Epithelial cell of proximal tubule (primary cell): ENCODE measurements at places on chromosomes 11 and 22.

DNA sequence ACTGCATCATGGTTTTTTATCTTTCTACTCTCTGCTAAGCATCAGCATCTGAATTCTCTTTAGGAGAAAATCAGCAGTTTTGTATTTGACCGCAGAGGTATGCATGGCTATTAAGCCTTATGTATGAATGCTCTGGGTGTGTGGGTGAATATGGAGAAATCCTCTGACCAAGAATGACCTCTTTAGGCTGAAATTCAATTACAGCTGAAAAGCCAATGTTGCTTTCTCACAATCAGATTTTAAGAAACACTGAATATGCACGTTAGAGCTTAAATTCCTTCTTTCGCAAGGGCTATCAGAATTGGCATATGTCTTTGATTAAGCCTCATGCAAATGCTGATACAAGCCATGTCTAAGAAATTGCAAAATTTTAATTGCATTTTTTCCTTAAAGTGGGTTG is 43.2 kb downstream of the ARHGAP42 start:
- no peak for DNase-seq

DNA sequence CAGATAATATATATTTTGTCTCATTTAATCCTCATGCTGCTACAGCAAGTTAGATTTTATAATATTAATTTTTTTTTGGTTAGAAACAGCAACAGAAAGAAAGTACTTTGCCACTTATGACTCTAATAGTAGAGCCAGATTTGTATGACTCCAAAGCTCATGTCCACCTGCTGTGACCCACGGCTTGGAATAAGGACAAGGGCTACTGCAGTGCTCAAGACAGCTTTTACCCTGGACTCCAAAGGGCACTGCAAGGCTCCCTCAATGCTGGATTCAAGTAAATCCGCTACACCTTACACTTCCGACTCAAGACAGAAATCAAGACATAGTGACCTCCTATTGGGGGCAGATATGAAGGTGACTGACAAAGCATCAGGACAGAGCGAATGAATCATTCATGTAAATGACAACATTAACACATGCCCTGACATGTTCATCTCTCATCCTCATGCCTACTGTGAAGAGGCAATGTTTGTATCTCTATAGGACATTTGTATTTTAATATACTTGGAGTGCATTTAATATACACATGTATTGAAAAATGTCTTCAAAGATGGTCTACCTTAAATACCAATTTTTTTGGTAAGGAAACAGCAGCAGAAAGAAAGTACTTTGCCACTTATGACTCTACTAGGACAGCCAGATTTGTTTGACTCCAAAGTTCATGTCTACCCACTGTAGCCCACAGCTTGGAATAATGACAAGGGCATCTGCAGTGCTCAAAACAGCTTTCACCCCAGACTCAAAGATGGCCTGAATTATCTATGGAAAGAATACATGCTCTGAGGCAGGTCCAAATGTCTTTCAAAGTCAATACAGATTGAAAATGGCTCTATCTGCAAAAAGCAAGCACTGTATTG is 375.6 kb upstream of the CCDC90B start:
- DNase-seq, result no peak

- no peak for DNase-seq
Measured at GRCh38 chr22:50734986-50735738, 2.8 kb upstream of the ACR start.

DNA sequence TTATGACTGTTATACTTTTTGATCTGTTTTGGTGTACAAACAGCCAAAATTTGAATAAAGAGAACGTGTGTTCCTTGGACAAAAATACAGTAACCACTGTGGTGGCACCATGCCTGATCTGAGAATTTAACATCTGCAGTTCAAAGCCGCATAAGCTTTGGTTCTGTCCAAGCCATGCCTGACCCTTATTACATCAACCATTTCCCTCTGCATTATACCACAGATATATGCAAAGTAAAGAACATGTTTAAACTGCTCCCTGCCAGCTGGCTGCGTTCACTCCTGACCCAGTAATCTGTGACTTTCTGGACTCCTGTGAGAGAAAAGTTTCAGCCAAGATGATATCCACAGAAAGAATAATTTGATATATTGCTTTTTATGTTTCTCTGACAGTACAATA is 890.5 kb upstream of the ANO3 start:
- DNase-seq, result no peak

DNA sequence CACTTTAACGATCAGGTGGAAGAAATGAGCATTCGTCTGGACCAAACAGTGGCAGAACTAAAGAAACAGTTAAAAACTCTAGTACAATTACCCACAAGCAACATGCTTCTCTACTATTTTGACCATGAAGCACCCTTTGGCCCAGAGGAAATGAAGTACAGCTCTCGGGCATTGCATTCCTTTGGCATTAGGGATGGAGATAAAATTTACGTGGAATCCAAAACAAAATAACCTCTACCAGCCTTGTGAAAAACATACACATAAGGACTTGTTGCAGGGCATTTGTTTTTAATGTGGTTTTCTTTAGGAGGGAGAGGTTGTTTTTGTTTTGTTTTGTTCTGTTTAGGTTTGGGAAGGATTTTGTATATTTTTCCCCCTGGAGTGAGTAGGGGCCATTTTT is 14.2 kb upstream of the TECTA start:
- no peak for DNase-seq
